ENCODE measurements at places on chromosomes 1 and 21.

GRCh38 chr1:8031176-8031785, 5.2 kb upstream of the ERRFI1 start:
- DNase-seq = peak; percentile 63

- peak; percentile 22 for DNase-seq
Observed at GRCh38 chr1:243882276-243882675, 32.2 kb upstream of the AKT3 start.

DNA sequence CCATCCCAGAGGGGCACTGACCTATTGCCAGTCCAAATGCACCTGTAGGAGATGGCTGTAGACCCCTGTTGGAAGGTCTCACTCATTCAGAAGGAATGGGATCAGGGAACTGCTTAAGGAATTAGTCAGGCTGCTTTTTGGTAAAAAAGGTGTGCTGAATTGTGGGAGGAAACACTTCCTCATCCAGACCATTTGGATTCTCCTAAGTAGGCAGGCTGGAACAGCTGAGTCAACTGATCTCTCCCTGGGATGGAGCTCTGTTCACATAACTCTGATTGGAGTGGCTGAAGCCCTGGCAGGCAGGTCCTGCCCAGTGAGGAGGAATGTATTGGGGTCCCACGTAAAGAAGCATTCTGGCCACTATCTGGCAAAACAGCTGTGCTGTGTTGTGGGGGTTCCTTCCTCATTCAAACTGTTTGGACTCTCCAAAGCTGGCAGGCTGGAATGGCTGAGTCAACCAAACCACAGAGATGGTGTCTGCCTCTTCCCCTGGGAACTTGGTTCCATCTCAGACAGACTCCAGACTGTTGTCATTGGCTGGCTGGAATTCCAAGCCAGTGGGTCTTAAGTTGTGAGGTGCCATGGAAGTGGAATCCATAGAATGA, 70.7 kb upstream of the PDC start:
- DNase-seq = peak; percentile 41

DNA sequence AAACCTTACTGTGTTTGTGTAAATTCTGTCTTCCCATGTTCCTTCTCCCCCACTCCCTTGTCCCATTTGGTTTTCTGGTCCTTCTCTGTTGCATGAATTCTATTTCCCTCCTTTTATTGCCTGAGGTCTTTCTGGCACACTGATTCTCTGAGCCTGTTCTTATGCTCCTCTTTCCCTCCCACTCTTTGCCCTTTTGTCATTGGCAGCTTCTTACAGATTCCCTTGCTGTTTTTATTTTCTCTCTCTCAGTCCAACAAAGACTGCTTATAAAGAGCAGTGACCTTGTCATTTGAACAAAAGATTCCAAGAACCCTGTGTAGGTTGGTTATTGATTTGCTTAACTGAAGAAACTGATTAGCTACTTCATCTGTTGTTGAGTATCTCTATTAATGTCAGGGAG, 49.7 kb downstream of the GPR52 start:
- no peak for DNase-seq

DNA sequence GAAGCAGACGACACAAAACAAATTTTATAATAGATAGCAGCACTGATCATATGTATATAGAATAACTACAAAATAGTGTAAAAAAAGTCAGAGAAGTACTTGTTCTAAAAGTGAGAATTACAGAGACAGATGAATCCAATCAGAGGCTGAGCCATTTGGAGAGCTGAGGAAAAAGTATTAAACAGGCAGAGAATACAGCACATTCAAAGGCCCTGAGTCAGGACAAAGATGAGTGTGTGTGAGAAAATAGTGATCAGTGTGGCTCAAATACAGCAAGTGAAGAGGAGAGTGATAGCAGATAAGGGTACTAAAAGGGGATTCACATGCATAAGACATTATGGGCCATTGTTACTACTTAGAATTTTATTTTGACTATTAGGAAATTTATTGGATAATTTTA, 430.6 kb upstream of the BRINP3 start:
- DNase-seq = no peak

GRCh38 chr1:205971082-205971481, 27.8 kb upstream of the SLC26A9 start:
- DNase-seq = no peak

- peak; percentile 61 for DNase-seq
Observed at GRCh38 chr1:179124873-179125272, 43.0 kb downstream of the TOR3A start.

GRCh38 chr21:41507521-41508414, at the start of gene TMPRSS2:
Gene TMPRSS2 (minus strand): TSS chr21:41508158. CDS start chr21:41498133, 10,025 bp downstream.
- DNase-seq = peak; percentile 18

DNA sequence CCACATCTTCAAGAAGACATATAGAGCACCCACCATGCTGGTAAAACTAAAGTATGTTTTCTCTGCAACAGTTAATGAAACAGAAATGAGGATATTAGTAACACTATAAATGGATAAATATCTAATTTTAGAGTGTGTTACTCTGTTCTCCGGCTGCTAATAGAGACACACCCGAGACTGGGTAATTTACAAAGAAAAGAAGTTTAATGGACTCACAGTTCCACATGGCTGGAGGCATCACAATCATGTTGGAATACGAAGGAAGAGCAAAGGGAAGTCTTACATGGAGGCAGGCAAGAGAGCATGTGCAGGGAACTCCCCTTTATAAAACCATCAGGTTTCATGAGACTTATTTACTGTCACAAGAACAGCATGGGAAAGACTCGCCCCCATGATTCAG, 287.2 kb downstream of the SRGAP2C start:
- DNase-seq = no peak

DNA sequence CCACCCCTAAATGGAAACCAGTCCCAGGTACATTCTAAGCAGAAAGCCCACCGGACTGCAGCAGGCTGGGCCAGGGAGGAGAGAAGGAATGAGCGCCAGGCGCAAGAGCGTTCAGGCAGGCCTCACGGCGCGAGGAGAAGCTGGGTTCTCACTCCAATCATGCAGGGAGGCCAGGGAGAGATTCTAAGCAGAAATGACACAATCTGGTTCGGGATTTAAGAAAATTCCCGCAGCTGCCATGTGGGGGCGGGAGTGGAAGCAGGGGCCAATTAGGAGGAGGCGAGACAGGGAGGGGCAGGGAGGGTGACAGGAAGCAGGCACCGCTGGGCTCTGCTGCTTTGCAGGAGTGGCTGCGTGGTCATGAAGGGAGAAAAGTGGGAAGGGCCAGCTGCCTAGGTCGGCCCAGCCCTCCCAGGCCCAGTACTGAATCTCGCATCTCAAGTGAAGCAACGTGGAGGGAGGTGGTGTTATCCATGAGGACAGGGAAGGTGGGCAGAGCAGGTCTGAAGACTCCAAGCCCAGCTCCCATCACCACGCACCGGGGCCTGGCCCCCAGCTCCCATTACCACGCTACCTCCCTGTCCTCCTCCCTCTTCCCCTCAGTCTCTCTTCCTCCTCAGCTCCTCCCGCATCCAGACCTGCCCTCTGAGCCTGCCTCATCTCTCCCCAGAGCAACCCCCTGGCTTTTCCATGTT, 11.8 kb downstream of the NPHP4 start:
- DNase-seq = peak; percentile 23

- no peak for DNase-seq
Observed at GRCh38 chr1:155301342-155301841, at the start of gene PKLR. Gene PKLR (minus strand): TSS chr1:155301438. CDS start chr1:155301395, 43 bp downstream.

- DNase-seq = peak; percentile 82
Observed at GRCh38 chr1:89615676-89616598, 17.0 kb upstream of the LRRC8C start.

DNA sequence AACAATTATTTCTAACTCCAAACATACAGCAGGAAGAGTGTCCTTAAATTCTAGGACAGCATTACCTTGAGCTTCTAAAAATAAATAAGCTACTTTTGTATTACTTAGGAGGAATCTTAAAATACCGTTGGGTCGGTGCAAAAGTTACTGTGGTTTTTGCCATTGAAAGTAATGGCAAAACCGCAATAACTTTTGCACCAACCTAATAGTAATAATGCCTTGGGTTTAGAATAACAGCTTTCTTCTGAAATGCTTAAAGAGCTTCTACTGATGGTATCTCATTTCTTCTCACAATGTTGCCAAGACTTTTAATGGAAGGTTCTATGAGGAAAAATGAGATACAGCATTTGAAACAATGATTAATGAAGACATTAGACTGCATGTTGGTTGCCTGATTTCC, 179.9 kb downstream of the SEC16B start:
- no peak for DNase-seq

- DNase-seq = peak; percentile 76
Observed at GRCh38 chr1:192826791-192827546, 18.1 kb downstream of the RGS2 start.

GRCh38 chr1:53182716-53183094, 13.9 kb upstream of the CPT2 start:
- DNase-seq = no peak

GRCh38 chr1:159921251-159921650, 4.1 kb downstream of the TAGLN2 start:
- peak; percentile 26 for DNase-seq

DNA sequence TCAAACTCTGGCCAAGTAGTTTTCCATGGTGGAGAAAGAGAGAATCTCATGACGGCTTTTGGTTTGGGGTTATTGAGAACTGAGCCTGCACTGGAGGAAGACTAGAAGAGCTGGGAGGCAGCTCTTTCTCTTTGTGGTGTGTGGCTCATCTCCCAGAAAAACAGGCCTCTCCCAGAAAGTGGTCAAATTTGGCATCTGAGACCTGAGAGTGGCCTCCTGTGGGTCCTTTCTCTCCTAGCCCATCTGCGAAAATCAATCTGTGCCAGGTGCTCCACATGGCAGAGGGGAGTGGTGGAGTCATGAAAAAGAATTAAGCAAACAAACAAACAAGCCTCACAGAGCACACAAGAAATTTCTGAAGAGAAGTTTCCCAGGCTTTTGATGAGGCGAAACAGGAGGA, 305.0 kb downstream of the ST6GALNAC3 start:
- DNase-seq = no peak

GRCh38 chr21:26852423-26852822, 7.2 kb upstream of the ADAMTS1 start:
- DNase-seq = no peak

GRCh38 chr1:169483500-169483966, 2.2 kb downstream of the SLC19A2 start:
- peak; percentile 68 for DNase-seq

GRCh38 chr1:241271427-241271826, 85.6 kb downstream of the RGS7 start:
- DNase-seq = no peak

- DNase-seq = peak; percentile 86
Observed at GRCh38 chr1:23475134-23475628, 8.8 kb downstream of the ASAP3 start.

DNA sequence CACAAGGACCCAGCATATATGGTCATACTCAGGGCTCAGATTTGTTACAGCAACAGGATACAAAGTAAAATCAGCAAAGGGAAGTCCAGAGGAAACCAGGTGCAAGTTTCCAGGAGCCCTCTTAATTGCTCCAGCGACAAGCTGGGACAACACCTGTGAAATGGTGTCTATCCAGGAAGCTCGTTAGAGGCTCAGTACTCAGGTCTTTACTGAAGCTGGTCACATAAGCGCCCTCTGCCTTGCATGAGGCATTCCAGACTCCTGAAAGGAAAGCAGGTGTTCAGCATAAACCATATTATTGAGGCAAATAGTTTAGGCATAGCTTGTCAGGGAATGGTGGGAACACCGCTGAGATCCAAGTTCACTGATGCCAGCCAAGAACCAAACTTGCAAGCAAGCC, 231.0 kb downstream of the SLC35F3 start:
- no peak for DNase-seq

- no peak for DNase-seq
Observed at GRCh38 chr1:164670786-164671185, 111.8 kb downstream of the PBX1 start.

DNA sequence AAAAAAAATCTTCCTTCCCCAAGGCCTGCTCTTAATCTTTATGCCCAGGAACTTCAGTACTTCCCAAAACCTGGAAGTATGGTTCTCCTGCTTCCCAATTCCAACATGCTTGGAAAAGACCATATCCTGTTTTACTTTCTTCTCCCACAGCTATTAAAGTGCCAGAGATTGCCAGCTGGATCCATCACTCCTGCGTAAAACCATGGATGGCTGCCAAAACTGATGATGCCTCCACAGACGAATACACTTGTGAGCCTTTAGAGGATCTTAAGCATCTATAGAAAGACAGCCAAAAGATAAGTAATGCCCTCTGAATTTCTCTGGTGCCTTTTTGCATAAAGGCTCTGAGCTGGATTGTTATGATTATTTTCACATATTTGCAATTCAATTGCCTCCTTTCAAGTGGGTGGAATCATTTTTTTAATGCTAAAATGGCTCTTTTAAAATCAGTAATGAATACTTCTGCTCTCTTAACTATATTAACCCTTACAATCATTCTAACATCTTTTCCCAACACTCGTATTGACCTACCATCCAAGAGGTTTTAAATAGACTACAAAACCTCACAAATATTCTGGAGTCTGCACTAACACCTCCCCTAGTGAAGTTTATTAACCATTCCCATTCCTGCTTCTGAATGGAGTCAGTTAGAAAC, 1807.8 kb downstream of the BRINP3 start:
- DNase-seq = peak; percentile 12

DNA sequence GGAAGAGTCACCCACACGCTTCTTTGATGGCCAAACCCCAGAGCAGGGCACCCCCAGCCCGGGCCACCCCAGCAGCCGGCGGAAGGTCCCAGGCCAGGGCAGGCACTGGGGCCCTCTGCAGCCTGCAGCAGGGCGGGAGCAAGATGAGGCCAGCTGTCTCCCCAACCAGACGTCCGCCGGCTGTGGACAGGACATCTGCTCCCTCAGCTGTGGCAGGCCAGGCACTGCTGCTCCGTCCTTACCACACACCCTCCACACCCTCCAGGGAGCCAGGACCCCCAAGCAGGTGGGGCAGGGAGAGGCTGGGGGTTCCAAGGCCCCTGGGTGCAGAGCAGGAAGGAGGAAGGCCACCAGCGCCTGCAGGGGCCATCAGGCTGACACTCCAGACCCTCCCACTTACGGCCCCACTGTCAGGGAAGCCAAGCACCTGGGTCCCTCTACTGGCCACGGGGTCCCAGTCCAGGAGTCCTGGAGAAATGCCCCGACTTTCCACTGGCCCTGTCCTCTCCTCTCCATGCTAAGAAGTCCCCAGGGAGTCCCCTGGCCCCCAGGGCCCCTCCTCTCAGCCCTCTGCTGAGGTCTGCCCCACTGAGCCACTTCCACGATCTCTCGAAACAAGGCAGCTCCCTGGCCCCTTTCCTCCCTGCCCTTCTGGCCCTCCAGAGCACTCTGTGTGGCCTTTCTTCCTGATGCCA, 5.6 kb downstream of the WNT9A start:
- no peak for DNase-seq

GRCh38 chr1:86773341-86774288, 69.2 kb downstream of the SH3GLB1 start:
- DNase-seq = peak; percentile 69

DNA sequence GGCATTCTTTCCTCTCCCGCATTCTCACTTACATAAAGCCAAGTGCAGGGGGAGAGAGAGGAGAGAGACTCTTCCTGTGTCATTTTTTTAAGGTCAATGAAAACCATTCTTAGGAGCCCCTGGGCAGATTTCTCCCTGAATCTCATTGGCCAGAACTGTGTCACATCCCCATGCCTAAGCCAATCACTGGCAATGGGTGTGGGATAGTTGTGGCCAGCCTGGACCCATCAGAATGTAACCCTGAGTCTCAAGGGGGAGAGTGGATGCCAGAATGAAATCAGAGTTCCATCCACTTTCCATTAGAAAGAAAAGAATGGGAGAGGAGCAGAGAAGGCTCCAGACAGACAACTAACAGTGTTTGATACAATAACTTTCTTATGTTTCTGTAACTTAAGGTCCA, 31.2 kb upstream of the COQ8A start:
- DNase-seq = no peak
